ENCODE measurements at places on chromosomes 4 and X. TPM values are rescaled to one million over a fixed set of nuclear protein-coding genes. Genes with fewer than 3 reads are reported as not detected.

Gene DMRTC1
- total RNA-seq, result not detected

Gene RHOXF2B
- total RNA-seq, result not detected

Gene GCNA
- total RNA-seq, result 2.0 TPM

Gene HPSE
- total RNA-seq, result 5.9 TPM

Gene SORBS2
- 184 TPM for total RNA-seq

Gene SLITRK2
- 0.14 TPM for total RNA-seq

Gene CETN2
- 44.3 TPM for total RNA-seq

Gene TENM3
- 7.8 TPM for total RNA-seq

Gene GLRA3
- not detected for total RNA-seq
